ENCODE measurements at places on chromosomes 1 and 21. TPM values are rescaled to one million over a fixed set of nuclear protein-coding genes. Genes with fewer than 3 reads are reported as not detected.

GRCh38 chr1:181769846-181770245 lies 286.5 kb downstream of the CACNA1E start:
- no peak for DNase-seq

DNA sequence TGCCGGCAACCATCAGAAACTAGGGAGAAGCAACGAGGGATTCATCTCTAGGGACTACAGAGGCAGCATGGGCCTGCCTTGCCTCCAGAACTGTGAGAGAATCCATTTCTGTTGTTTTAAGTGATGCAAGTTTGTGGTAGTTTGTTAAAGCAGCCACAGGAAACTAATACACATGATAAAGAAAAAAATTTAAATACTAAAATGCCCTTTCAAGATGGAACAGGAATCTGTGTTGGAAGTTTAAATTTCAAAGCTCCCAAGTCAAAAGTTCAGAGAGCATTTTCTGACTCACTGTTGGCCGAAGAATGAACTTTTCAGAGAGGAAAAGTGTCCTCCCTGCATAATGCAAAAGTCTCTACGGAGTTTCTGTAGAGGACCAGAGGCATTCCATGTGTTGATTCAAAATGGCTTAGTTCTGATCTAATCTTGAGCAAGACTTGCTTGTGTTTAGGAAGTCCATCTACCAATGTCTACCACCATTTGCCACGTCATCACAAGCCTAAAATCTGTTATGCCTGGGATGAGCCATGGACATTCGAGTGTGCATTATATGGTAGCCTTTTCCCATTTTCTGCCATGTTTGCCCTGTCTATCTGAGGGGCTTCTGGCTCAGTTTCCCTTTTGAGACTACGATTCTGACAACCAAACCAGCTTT lies 22.4 kb upstream of the ARHGAP29 start:
- DNase-seq = no peak

- DNase-seq = no peak
These were observed 17.3 kb upstream of the SELENON start for GRCh38 chr1:25782608-25783201.

- peak; percentile 86 for DNase-seq
These were observed 2.8 kb downstream of the HES3 start for GRCh38 chr1:6246497-6247467.

DNA sequence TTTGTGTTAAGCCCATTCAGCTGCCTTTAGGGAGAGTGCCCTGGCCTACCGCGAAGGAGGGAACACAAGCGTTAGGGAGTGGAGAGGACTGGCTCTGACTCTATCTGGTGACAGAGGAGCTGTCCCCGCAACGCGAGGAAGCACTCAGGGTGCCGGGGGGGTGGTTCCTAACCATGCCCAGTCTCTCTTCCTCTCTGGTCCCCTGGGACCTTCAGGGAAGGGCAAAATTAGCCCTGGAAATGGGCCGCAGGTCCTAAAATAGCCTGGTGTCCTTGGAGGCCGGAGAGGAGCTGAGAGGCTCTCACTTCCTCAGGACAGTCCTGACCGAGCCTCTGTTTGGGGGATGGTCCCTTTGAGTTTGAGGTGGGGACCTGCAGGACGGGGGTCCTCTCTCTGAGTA lies 5.8 kb downstream of the SLC45A1 start:
- no peak for DNase-seq

DNA sequence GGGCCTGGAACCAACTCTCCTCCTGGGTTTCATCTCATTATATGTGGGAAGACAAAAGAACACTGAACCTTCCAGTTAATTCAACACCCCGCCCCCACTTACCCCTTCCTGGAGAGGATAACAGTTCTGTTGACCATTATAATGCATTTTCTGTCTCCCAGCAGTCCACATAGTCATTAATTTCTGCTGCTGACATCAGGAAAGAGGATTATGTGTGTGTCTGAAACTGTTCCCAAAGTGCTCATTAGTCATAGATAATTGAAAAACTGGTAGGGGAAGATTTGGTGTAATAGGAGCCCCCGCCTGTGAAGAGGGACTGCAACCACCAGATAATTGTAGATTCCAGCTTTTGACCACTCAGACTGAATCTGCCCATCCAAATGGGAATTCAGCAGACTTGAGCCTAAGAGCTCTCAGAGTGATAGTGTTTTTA lies 208.7 kb downstream of the FGGY start:
- no peak for DNase-seq

DNA sequence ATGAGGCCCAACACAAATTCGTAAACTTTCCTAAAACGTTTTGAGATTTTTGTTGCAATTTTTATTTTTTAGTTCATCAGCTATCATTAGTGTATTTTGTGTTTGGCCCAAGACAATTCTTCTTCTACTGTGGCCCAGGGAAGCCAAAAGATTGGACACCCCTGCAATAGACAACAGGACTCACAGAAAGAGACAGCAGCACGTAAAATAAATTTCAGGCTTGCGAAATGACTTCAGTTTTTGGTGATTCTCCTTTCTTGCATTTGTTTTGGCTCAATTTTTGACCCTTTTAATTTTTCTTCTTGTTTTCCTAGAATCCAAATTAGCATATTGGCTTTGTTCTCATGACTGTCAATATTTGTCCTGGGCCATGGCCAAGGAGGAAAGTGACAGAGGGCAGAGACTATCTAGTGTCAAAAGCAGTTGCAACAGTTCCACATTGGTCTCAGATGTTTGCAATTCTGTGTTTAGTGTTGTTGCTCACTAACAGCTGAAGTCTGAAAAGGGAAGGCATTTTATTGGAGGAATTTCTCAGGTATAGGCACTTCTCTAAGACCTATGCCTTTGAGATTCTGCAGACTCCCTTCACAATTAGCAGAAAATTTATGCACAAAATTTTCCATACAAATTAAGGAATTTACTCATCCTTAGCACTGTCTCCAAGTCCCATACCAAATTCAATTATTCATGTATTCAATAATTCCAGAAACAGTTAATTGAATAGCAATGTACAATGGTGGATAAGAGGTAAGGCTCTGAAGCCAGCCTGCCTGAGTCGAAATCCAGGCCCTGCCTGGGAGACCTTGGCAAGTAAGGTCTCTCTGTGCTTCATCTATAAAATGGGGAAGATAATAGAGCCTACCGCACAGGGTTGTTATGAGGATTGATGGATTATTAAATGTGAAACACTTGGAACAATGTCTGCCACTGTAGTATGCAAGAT lies 160.9 kb upstream of the IVNS1ABP start:
- DNase-seq = no peak

GRCh38 chr1:108036796-108037562 lies 72.0 kb upstream of the VAV3 start:
- no peak for DNase-seq

DNA sequence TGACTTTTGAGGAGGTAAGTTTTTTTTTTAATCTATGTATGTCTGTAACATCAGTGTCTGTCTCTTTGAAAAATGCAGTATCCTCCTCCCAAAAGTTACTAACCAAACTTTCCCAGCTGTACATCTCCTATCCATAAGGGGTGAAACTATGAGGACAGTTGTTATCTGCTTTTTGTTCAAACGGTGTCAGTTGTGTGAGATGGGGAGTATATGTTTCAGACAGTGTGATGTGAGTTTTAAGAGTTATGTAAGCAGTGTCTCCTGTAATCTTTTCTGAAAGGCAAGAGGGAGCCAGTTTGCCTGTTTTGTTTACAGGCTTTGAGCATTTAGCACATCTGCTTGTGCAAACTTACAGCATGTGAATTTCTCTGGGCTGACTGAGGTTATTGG lies 34.8 kb upstream of the CACYBP start:
- DNase-seq = no peak

- DNase-seq = no peak
These were observed 2.7 kb downstream of the PPFIA4 start for GRCh38 chr1:203028784-203029553.

DNA sequence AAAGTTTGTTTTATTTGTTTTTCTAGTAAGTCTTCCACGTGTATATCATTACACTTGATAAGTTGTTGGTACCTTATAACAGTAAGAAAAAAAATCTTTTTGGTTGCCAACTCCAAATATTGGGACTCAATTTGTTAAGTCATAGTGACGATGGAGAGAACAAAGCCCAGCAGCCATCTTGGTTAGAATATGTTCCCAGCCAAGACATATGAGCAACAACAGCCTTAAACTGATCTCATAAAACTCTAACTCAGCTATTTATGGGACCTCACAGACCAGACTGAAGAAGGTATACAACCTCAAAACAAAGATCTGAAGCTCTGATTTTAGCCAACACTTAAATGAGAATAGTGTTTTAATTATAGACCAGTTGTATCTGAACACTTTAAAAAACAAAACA lies 281.3 kb downstream of the VAV3 start:
- DNase-seq = peak; percentile 74

GRCh38 chr1:225426395-225427234 lies 1.2 kb downstream of the LBR start:
- peak; percentile 26 for DNase-seq

DNA sequence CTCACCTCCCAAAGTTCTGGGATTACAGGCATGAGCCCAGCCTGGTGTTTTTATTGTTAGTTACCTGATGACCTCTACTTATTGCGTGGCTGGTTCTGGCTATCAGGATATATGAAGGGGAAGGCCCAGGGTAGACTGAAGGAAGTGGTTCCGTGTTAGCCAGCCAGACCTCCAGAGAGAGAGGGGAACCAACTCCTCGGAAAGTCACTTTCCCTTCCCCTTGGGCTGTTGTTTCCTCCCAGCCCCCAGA lies 2.5 kb upstream of the RCSD1 start:
- DNase-seq = no peak

DNA sequence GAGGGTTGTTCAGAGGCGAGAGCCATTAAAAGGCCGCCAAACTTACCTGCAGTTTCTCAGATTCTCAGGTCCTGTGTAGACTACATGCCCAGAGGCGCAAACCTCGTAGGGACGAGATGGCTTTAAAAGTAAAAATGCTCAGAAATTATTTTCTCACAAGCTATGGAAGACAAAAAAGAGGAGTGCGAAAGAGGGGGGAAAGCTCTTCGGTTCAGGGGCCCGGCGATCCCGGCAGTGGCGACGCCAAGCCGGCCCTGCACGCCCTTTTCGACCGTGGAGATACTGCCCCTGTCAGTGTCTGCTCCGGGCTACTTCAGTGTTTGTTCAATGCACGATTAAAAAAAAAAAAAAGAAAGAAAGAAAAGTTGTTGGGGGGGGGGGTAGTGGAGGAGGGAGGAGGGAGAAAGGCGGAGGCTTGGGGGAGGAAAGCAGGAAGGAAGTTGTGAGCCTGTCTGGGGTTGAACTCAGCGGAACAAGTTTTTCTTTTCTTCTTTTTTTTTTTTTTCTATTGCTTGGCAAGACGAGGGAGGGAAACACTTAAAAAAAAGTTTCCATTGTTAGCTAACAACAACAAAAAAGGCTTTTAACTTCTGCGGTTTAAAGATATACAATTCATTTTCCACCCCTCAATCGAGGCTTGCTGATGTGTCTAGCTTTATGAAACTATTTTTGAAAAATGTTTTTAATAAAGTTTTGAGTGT lies at the start of gene ITPKB:
Gene ITPKB, minus strand, starts transcription at position 288 of the 701 bp plus-strand sequence. CDS start 1,824 bp downstream, outside the sequence.
- no peak for DNase-seq

GRCh38 chr1:228494970-228495853 lies 8.0 kb downstream of the RNF187 start:
- no peak for DNase-seq

GRCh38 chr1:24961961-24962861 lies 32.1 kb upstream of the RUNX3 start:
- DNase-seq = no peak

- no peak for DNase-seq
These were observed 20.9 kb upstream of the MAN1A2 start for GRCh38 chr1:117346206-117346928.

GRCh38 chr1:192958871-192959270 lies 100.3 kb downstream of the UCHL5 start:
- DNase-seq = no peak

DNA sequence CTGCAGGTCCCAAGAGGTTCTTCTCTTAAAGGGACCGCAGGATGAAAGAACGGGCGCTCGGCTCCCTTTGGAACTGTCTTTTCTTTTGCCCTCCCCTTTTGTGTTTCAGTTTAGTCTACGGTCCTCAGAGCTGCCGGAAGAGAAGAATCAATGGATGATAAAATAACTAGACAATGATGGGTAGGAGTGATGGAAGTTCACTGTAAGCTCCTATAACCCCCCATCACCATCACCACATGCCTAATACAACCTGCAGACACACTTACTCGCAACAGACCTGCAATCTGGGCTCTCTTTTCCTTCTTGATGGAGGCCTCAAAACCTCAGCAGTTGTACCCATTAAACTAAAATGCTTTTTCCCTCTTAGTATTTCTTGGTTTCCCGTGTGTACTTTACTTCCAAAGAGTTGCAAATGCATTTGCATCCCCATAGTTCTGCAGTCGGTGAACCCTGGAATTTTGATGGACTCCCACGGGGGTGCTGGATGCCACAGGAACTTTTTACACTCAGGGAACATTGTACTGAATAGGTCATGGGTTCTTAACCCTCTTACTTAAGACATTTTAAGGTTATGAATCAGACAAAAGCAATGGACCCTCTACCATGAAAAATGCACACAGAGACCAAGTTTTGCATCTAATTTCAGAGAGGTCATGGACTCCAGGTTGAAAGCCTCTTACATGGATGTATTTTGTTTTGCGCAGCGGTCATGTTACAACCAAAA lies 633 bp upstream of the RFX5 start:
- DNase-seq = no peak

- DNase-seq = no peak
These were observed 17.7 kb downstream of the IVL start for GRCh38 chr1:152926091-152926490.

GRCh38 chr1:217881607-217882332 lies 250.6 kb downstream of the SPATA17 start:
- no peak for DNase-seq

GRCh38 chr1:107648071-107648470 lies 316.9 kb downstream of the VAV3 start:
- peak; percentile 15 for DNase-seq

- DNase-seq = no peak
These were observed 537 bp upstream of the ANKRD13C start for GRCh38 chr1:70355111-70355407.

- DNase-seq = peak; percentile 42
These were observed 32.3 kb downstream of the KIAA2013 start for GRCh38 chr1:11893907-11894251.

DNA sequence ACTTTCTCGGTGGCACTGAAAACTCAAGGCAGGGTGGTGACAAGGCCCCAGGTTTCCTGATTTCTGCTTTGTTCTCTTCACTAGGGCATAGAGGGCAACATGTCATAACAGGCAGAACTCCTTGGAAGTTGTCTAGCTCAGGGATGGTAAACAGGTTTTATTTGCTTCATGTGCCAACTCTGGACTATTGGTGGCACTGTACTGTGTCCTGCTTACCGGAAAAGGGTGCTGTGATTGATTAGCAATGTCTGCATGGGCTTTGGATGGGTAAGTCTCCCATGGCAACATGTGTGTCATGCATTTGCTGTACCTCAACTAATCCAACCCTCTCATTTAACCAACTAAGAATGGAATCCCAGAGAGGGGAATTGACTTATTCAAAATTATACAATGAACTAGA lies 70.7 kb upstream of the USP24 start:
- no peak for DNase-seq

GRCh38 chr1:221824025-221824424 lies 82.1 kb upstream of the DUSP10 start:
- peak; percentile 31 for DNase-seq

CYP2J2 gene
- polyA plus RNA-seq = 0.09 TPM

KRTAP13-2 gene
- polyA plus RNA-seq = not detected

ADGRL4 gene
- polyA plus RNA-seq = not detected

ST6GALNAC5 gene
- not detected for polyA plus RNA-seq

DCDC2B gene
- not detected for polyA plus RNA-seq

FAM72C gene
- polyA plus RNA-seq = 10.9 TPM

NTMT2 gene
- not detected for polyA plus RNA-seq

ACKR1 gene
- polyA plus RNA-seq = not detected

HAO2 gene
- not detected for polyA plus RNA-seq

DNALI1 gene
- polyA plus RNA-seq = not detected

C1orf116 gene
- 3.2 TPM for polyA plus RNA-seq

TEDDM1 gene
- not detected for polyA plus RNA-seq
